ENCODE measurements at places on chromosomes 4 and X.

- DNase-seq = no peak
Observed at GRCh38 chr4:131459430-131460101, 1689.5 kb upstream of the PCDH10 start.

GRCh38 chrX:13087322-13088155, 43.1 kb upstream of the FAM9C start:
- DNase-seq = no peak

DNA sequence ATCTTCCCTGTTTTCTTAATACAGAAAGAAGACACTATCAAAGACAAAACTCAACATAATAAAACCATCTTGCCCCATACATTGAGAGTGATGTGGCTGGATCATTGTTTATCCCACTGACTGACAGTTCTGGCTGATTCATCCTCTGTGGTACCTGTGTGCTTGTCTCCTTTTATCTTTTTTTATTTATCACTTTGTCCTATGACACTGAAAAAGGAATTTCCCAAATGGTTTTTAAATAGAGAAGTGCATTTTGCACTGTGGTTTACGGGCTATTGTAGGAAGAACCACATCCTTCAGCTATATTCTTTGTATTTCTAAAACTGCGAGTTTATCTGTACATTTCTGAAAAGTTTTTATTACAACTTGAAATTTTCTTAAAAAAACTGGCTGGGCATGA, 15.0 kb downstream of the TTC29 start:
- DNase-seq = no peak

- no peak for DNase-seq
Observed at GRCh38 chr4:128810331-128810870, 901 bp downstream of the JADE1 start.

All from retinal pigment epithelial cell (primary cell).